ENCODE measurements at places on chromosomes 7 and 10. TPM values are rescaled to one million over a fixed set of nuclear protein-coding genes. Genes with fewer than 3 reads are reported as not detected.

- no peak for DNase-seq
These were observed 366.5 kb upstream of the AKR1E2 start for GRCh38 chr10:4459531-4459930.

DNA sequence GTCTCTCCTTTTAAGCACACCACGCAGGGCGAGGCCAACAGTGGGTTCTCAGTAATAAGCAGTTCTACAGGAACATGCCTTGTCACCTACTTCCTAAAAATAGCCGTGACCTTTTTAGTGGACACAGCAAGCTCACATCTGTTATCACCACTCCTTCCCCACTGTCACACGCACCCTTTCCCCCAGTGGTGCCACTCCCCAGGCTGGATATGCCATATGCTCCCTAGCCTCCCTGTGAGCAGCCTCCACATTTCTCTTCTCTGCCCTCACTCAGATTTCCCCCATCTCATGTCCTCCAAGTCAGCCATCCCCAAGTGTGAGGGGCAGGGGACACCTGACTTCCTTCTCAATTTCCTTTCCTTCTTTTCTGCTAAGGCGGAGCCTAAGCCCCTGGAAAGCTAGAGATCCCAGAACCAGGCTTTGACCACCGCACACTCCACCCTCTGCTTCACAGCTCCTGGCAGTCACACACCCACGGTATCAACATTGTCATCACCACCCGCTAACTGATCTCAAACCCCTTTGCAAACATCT lies 3.7 kb downstream of the ANXA11 start:
- DNase-seq = no peak

- no peak for DNase-seq
These were observed 5.5 kb downstream of the ANXA11 start for GRCh38 chr10:80199828-80200227.

GRCh38 chr7:88115816-88116215 lies 104.0 kb downstream of the SRI start:
- DNase-seq = no peak

The CALCR gene
- total RNA-seq = not detected

DNA sequence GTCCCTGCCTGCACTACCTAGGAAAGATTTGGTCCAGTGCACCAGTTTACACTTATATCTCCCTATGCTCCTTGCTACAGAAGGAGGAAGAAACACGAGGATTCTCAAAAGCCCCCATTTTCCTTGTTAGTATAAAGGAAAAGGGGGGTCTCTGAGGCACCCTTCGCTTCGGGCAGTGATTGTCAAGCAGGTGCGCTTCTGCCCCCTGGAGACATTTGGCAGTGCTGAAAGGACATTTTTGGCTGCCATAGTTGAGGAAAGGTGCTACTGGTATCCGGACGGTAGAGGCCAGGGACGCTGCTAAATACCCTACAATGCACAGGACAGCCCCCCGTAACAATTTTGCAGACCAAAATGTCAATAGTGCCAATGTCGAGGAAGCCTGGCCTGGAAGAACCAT lies 193.7 kb downstream of the GFRA1 start:
- no peak for DNase-seq

The UFSP1 gene
- total RNA-seq = 3.1 TPM

DNA sequence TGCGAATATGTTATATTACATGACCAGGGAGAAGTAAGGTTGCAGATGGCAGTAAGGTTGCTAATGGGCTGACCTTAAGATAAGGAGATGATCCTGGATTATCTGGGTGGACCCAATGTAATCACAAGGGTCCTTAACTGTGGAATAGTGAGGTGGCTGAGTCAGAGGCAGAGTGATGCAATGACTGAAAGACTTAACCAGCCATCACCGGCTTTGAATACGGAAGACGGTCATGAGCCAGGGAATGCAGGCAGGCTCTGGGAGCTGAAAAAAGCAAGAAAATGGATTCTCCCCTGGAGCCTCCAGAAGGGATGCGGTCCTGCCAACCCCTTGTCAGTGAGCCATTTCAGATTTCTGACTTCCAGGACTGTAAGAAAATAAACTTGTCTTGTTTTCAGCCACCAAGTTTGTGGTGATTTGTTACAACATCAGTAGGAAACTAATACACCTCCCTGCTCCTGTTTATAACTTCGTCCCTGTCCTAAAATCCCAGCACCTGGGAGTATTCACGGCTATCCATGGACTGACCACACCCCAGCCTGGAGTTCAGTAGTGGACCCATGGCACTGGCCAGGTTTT lies 4.6 kb upstream of the C10orf95 start:
- DNase-seq = no peak

DNA sequence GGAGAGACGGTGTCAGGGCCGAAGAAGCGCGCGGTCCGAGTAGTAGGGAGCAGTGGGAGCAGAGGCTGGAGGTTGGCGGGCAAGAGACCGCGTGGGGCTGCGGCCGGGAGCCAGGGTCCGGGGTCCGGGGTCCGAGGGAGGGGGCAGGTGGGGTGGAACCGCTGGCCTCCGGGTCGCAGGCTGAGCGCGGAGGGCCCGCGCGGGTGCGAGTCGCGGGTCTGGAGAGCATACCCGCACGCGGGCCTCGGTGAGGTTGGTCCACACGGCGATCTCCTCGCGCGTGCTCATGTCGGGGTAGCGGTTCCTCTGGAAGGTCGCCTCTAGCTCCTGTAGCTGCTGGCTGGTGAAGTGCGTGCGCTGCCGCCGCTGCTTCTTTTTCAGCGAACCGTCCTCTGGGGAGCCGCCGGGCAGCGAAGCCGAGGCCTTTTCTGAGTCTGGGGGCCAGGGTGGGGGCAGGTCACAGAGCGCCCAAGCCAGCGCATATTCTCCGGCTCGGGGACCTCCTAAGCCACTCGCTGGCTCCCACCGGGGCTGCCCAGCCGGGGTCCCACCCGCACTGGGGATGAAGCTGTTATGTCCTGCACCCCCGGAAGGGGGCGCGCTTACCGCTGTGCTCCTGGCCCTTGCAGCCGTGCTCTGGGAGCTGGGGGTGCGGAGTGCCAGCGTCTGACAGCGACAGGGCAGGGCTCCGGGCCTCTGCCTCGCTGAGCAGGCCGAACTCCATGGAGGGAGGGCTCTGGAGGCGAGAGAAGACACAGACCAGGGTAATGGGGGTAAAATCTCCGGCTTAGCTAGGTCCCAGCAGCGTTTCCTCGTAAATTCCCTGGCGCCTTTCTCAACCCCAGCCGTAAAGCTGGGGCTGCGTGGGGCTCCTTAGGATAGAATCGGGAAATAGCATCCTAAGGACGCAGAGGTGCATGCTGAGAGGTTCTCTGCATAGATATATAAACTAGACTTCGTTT lies 5.5 kb downstream of the ELOVL3 start:
- peak; percentile 72 for DNase-seq

The TRPV6 gene
- total RNA-seq = 0.07 TPM

- no peak for DNase-seq
These were observed 32.4 kb downstream of the NKX6-2 start for GRCh38 chr10:132753596-132753995.

- no peak for DNase-seq
These were observed 27.0 kb downstream of the PDLIM1 start for GRCh38 chr10:95263864-95264226.

DNA sequence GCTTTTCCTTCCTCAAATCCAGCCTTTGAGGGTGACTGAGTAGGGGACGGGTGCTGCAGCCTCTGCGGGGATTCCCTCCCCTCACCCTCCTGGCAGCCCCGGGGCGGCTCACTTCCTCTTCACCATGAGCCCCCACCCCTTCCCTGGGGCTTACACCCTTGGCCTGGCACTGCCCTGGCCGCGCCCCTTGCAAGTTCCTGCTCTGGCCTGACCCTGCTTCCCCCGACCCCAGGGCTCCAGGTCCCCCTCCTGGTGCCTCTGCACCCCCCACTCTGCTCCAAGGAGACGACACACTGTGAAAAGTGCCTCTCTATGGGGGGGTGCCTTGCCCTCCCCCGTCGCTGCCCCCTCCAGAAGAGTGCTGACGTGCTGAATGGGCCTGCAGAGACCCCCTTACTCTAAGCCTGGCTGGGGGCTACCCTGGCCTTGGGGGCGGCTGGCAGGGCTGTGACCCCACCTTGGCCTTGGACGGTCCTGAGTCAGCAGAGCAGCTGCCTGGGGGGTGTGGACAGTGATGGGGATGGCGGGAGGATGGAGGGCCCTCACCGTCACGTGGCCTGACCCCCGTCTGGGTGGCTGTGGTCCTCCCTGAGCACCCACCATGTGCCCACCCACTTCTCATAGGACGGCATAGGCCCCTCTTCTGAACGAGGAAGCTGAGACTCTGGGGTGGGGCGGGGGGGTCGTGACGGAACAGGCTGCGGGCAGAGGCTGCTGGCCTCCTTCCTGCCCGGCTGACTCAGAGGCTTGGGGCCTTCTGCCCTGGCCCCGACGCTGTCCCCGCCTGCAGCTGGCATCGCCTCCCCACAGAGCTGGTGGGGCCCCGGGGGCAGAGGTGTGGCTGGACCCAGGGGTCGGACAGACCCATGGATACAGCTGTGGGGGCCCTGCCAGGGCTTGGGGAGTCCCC lies 9.8 kb downstream of the LFNG start:
- peak; percentile 55 for DNase-seq

- DNase-seq = no peak
These were observed 19.6 kb upstream of the EPC1 start for GRCh38 chr10:32366588-32366987.

DNA sequence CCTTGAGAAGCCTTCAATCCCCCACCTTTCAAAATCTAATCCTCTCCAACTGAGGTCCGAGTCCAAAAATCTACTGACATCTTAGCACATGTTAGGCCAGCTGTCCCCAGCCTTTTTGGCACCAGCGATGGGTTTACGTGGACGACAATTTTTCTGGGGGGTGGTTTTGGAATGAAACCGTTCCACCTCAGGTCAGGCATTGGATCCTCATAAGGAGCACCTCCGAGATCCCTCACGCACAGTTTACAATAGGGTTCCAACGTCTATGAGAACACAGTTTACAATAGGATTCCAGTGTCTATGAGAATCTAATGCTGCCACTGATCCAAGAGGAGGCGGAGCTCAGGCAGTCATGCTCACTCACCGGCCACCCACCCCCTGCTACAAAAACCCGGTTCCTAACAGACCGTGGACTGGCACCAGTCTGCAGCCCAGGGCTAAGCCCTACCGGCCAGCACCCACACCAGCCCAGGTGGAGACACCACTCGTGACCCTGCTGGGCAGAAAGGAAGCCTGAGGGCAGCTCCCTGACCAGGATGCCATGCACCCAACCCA lies 107.6 kb downstream of the DIP2C start:
- DNase-seq = no peak

The UPK3BL2 gene
- total RNA-seq = 52.4 TPM

DNA sequence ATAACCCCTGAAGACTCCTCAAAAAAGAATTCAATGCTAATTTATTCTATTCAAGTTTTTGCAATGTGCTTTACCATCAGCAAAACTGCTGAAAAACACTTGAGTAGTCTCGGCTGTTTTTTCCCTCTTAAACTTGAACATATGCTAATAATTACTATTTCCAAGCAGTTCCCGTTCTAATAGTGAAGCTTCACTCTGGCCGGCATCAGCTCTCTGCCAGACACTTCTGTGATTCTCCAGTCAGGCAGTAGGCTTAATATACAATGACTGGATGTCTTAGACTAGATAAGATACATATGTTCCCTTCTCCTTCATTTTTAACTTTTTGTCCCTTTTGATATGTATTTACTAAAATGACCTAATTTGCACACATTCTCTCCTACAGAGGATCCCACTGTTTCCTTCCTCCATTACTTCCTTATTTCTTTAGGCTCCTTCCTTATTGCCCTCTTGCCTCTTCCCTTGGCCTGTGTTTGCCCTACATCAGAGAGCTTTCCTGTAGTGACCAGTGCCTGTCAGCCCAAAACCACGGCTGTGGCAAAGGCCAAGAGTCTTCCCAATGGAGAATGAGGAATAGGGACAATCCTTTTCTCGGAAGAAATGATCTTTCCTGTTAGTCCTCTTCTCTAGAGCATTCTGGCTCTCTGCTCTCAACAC lies 23.5 kb downstream of the HEPACAM2 start:
- DNase-seq = no peak

DNA sequence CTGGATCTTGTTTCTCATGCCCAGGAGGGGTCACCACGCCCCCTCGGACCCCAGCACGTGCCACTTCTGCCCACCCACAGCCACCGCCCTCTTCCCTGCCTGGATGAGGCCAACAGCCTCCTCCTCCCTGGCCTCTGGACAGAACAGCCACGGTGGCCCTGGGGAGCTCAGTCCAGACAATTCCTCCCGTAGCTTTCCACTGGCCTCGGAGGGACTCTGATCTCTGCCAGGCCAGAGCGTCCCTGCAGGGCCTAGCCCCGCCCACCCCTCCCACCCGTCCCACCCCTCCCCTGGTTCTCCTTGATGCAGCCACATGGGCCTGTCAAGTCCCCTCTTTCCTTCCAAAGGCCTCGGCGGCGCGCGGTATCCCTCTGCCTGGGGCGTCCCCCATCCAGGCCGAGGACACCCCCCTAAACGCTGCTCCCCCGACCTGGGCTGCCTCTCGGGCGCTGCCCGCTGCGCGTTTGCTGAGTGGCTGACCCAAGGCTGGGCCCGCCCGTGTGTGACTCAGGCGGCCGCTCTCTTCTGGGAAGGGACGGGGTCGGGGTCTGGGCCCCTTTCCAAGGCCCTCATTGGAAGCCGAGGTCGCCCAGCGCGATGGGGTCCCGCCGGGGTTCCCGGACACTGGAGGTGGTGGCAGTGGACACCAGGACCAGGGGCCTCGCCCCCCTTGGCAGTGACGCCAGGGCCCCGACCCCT lies 557 bp downstream of the TMEM120A start:
- DNase-seq = peak; percentile 21

The SLC26A4 gene
- total RNA-seq = 2.0 TPM

GRCh38 chr10:34996843-34997242 lies 93.3 kb downstream of the CUL2 start:
- no peak for DNase-seq

DNA sequence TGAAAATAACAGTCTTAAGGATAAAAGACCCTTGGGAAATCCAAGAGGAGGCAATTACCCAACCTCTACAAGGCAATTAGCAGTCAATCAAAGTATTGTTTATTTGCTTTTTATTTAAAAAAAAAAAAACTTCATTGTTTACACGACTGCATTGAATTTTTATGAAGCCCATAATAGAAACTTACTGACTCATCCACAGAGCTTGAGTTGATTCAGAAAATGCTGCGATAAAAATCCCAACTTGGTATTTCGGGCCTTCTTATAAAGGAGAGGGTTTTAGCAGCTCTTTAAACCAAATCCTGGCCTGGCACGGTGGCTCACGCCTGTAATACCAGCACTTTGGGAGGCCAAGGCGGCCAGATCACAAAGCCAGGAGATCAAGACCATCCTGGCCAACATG lies 69.2 kb upstream of the PALS2 start:
- no peak for DNase-seq

The GFRA1 gene
- total RNA-seq = not detected

- DNase-seq = no peak
These were observed 24.8 kb upstream of the MKI67 start for GRCh38 chr10:128151031-128151430.

GRCh38 chr7:30411173-30411572 lies 67.4 kb downstream of the NOD1 start:
- no peak for DNase-seq

The AKR1C4 gene
- not detected for total RNA-seq

GRCh38 chr7:45435846-45436245 lies 138.3 kb upstream of the ADCY1 start:
- DNase-seq = no peak

The SFRP4 gene
- not detected for total RNA-seq

Measured in activated CD4-positive, alpha-beta T cell treated with anti-CD3 and anti-CD28 coated beads, Interleukin-2, amount 10 ng/mL, durations not matched to agents 7 days and 5 days (primary cell).